ENCODE measurements at places on chromosomes 7 and 10.

GRCh38 chr7:84218681-84219080, 24.1 kb upstream of the SEMA3A start:
- DNase-seq = no peak

DNA sequence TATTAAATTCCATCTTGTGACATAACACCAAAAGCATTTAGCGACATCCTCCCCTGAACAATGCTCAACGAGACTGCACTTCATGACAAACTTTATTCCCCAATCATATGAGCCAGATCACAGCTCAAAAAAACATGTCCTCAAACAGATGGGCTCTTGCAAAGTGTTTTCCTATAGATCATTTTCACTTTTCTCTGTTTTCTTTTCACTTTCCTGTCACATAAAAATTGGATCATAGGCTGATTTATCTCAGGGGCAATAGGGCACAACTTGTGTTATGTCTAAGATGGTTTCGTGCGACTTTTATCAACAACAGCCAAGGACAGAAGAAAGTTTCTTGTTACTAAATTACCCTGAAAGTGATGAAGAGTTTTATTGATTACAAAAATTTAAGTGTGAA, 206.1 kb downstream of the WDR11 start:
- DNase-seq = no peak

GRCh38 chr7:1943933-1944618, 274.0 kb downstream of the ELFN1 start:
- DNase-seq = no peak

DNA sequence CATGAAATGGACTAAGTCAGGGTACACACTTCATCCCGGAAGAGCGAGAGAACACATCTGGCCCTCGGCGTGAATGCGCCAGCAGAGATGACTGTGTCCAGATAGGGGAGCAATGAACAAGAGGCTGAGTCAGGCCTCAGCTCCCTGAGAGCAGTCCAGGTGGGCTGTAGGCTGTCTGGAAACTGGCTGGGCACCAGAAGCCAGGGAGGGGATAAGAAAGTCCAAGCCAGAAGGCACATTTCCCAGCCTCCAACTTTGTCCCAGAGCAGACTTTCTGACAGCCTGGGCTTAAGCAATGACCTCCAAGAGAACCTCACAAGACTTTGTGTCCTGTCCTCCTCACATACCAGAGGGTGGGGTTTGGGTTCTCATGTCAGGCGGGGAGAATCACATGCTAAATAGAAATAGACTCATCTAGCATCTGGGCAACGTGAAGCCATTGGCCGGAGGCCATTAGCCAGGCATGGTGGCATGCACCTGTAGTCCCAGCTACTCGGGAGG, 157.2 kb downstream of the ARHGAP12 start:
- DNase-seq = no peak

DNA sequence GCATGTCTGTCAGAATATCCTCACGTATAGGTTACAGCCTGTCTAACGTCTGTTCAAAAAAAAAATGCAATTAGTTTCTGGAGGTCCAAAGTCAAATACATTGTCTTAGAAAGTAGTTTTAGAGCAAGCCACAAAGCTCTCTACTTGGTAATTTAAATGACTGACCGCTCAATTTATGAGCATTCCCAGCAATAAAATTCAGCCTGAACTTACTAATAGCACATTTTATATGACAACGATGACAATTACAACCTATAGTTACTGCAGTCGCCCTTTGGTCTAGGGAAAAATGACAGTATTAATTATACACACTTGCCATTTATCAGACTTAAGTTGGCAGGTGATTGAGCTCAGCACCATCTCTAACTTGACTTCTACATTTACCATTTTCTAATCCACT, 425.8 kb upstream of the STEAP1 start:
- DNase-seq = no peak

- no peak for DNase-seq
Observed at GRCh38 chr10:118592675-118593330, 2.6 kb downstream of the PRLHR start.

DNA sequence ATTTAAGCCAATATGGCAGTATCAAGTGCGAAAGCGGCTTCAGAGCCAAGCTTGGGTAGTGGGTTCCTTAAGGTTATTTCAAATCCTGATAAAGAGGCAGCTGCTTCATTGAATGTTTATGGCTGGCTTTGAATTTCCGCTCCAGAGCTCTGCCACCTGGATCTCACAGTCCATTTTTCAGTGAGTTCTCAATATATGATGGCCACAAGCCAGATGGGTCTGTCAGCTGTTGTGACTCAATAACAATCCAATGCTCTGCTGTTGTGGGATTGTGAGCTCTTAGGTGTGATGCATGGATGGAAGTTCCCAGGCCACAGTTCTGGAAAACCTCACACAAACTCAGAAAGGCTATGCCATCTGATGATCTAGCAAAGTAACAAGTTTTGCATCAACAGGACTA, 743.8 kb upstream of the LRRN3 start:
- DNase-seq = no peak

GRCh38 chr7:115441033-115441432, 519.1 kb downstream of the MDFIC start:
- DNase-seq = no peak

DNA sequence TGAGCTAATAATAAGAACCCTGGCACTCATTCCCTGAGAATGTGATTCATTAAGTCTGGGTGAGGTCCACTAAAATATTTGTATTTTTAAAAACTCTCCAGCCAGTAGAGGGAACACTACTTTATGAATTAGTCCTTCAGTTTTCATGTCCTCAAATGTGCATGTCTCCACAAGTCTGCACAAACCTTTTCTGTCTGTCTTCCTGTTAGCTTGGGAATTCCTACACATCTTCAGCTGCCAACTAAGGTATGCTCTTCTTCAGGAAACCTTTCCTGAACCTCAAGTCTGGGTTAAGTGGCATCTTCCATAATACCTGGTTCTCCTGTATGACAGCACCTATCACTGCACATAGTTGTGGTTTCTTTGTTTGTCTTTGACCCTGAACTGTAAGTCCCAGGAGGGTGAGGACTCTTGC, 119.6 kb upstream of the MKX start:
- no peak for DNase-seq

DNA sequence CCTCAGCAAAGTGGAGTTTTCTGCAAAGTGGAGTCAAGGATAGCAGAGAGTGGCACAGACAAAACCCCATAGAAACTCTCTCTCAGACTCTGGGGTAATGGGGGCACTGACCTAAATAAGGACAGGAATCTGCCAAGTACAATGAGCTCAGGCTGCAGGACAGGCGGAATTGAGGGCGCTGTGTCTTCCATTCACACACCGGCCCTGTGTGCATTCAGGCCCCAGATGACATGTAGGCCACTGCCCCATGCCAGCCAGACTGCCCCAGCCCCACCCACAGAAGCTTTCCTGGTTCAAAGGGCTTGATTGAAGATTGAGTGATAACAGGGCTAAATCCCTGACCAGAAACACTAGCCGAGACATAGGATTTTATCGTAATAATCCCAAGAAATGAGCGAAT, 52.7 kb downstream of the EEPD1 start:
- DNase-seq = no peak
